Muscle of leg (tissue), 16 donors: ENCODE measurements at places on chromosomes 12 and 14. TPM values are rescaled to one million over a fixed set of nuclear protein-coding genes. Genes with fewer than 3 reads are reported as not detected.

ATL1 gene
- polyA plus RNA-seq, result 9.5 TPM

TESPA1 gene
- polyA plus RNA-seq, result 1.9 TPM

PTHLH gene
- polyA plus RNA-seq, result 1.6 TPM

ACADS gene
- polyA plus RNA-seq, result 21.3 TPM

SVOP gene
- 0.65 TPM for polyA plus RNA-seq

DIO3 gene
- 7.0 TPM for polyA plus RNA-seq

ASB2 gene
- polyA plus RNA-seq, result 21.5 TPM

ZFHX2 gene
- 1.5 TPM for polyA plus RNA-seq

RNASE7 gene
- 0.18 TPM for polyA plus RNA-seq

PMEL gene
- 16.2 TPM for polyA plus RNA-seq

TAS2R46 gene
- polyA plus RNA-seq, result not detected

HECTD4 gene
- 53.9 TPM for polyA plus RNA-seq

PIANP gene
- 5.1 TPM for polyA plus RNA-seq

KCNJ8 gene
- 33.3 TPM for polyA plus RNA-seq

LHX5 gene
- not detected for polyA plus RNA-seq

CPNE6 gene
- polyA plus RNA-seq, result 0.23 TPM

SPRYD4 gene
- 2.7 TPM for polyA plus RNA-seq

GPR84 gene
- polyA plus RNA-seq, result 0.20 TPM

OR5AU1 gene
- polyA plus RNA-seq, result 0.03 TPM

P2RX7 gene
- polyA plus RNA-seq, result 1.6 TPM

CGRRF1 gene
- polyA plus RNA-seq, result 14.6 TPM

P3H3 gene
- 33.6 TPM for polyA plus RNA-seq

GSKIP gene
- 18.4 TPM for polyA plus RNA-seq

PTGDR gene
- 0.71 TPM for polyA plus RNA-seq

CABP1 gene
- 2.5 TPM for polyA plus RNA-seq

MUCL1 gene
- polyA plus RNA-seq, result not detected

PPFIA2 gene
- 1.5 TPM for polyA plus RNA-seq

TSPAN8 gene
- 3.0 TPM for polyA plus RNA-seq

NELL2 gene
- 0.62 TPM for polyA plus RNA-seq

RDH11 gene
- polyA plus RNA-seq, result 42.8 TPM

RAB2B gene
- 25.2 TPM for polyA plus RNA-seq

C12orf56 gene
- 1.6 TPM for polyA plus RNA-seq

AHNAK2 gene
- 13.6 TPM for polyA plus RNA-seq

LRRK2 gene
- 3.5 TPM for polyA plus RNA-seq

TBC1D30 gene
- 1.5 TPM for polyA plus RNA-seq

LBHD2 gene
- not detected for polyA plus RNA-seq

MVK gene
- polyA plus RNA-seq, result 18.1 TPM

SLC17A8 gene
- 0.45 TPM for polyA plus RNA-seq

HHIPL1 gene
- 2.7 TPM for polyA plus RNA-seq

LLPH gene
- polyA plus RNA-seq, result 20.8 TPM

GLT1D1 gene
- 1.0 TPM for polyA plus RNA-seq

GPR65 gene
- polyA plus RNA-seq, result 0.52 TPM

SYNE3 gene
- 11.6 TPM for polyA plus RNA-seq

CHST11 gene
- polyA plus RNA-seq, result 1.6 TPM

DEGS2 gene
- polyA plus RNA-seq, result 0.52 TPM

MYRFL gene
- polyA plus RNA-seq, result 0.42 TPM

KRT77 gene
- not detected for polyA plus RNA-seq

TMEM253 gene
- 0.82 TPM for polyA plus RNA-seq

IFNG-AS1 gene
- polyA plus RNA-seq, result 0.12 TPM

SERPINA12 gene
- not detected for polyA plus RNA-seq

LIN52 gene
- polyA plus RNA-seq, result 10.9 TPM

KRT72 gene
- polyA plus RNA-seq, result not detected
